ENCODE measurements at places on chromosomes 7 and 10.

GRCh38 chr7:46286356-46286755 lies 365.3 kb upstream of the IGFBP3 start:
- no peak for DNase-seq

DNA sequence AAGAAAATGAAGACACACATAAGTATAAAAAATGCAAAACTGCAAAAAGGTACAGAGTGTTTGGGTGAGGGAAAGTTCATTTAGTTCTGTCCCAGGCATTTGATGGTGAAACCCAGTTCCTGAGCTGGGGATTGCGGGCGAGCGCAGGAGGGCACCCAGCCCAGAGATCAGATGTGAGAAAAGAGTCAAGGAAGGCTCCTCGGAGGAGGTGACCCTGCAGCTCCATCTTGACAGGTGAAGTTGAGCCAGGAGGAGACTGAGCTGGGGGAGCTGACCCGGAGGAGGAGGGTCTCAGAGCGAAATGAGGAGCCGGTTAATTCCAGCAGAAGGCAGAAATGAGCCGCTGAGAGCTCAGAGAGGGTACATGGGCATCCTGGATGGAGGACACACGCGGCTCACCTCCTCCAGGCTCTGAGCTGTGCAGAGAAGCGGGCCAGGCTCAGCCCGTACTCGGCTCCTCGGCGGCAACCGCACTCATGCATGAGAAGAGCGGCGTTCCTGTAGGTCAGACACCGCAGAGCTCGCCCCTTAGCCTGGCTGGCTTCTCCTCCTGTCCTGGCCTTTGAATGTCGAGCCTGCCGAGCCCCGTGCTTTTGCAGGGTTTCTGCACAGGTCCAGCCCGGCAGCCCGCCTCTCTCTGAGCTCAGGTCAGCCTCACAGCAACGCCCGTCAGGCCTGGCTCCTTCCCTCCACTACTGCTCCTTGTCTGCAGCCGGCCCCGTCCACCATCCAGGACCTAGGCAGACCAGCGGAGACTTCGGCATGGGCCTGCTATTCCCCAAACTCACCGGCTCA lies 9.5 kb upstream of the RAMP3 start:
- no peak for DNase-seq

GRCh38 chr7:85185424-85186082 lies 1.3 kb downstream of the SEMA3D start:
- no peak for DNase-seq

- no peak for DNase-seq
These were observed 23.7 kb upstream of the AGR3 start for GRCh38 chr7:16905300-16906044.

DNA sequence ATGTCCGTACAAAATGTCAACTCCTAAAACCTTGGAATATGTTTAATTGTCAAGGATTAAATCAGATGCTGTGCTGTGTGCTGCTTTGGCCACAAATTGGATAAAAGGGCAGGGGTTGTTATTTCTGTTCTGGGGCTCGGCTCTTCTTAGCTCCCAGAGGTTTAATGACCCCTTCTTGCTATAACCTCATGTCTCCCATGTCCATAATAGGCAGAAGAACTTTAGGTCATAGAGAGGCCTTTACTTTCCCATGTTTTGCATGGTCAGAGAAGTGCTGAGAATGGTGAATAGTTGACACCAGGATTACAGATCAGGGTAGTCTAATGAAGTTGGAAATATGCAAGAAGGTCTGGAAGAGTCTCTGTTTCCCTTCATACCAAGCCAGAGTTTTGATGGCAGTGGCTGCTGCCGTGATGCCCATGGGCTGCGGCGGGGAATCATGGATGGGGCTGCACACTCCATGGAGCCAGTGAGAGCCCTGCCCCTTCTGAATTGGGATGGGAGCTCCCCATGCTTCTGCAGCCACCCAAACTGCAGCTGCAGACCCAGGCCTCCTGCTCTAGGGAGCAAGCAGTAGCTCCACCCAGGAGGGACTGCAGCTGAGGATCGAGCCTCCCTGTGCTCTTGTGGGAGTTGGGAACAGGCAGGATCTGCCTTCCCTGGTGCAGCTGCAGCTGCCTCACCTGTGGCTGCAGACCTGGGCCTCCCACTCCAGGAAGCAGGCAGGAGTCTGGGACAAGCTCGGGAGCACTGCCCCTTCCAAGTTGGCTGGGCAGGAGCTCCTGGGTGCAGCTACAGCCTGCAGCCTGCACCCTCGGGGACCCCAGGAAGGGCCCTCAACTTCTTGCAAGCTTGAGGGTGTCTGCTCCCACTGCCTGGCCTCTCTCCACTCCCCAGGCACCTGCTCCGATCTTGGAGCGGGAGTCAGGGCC lies 23.1 kb upstream of the STEAP4 start:
- DNase-seq: no peak

DNA sequence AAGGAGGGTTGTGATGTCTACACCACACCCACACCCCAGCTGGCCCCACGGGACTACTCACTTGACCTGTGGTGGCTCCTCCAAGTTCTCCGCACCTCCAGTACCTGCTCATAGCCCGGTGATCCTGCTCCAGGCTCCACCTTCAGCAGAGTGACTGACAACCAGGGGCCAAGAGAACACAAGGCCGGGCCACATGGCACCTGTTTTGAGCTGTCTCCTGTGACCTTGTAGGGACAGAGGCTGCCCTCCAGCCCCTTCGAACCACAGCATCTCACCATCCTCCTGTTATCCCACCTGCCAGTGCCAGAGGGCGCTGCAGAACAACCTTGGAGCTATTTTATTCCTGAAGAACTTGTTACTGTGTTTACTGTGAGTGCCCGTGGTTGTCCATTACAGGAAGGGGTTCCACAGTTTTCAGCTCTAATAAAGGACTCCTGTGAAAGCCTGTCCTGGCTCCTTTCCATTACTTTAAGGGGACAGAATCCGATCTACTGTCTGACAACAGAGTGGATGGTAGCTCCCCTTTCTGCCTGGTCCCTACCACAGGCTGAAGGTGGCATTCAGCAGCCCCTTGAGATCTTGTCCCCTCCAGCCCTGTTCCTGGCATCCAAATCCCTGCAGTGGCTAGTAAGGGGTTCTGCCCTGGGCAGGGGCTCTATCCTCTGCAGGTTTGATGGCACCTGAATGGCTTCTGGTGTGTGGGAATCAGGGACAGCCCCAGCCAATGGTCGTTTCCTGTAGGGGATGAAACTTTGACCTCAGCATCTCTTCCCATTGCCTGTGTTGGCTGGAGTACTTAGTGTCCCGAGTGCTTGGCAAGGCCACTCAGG lies 50.8 kb downstream of the C10orf120 start:
- no peak for DNase-seq

DNA sequence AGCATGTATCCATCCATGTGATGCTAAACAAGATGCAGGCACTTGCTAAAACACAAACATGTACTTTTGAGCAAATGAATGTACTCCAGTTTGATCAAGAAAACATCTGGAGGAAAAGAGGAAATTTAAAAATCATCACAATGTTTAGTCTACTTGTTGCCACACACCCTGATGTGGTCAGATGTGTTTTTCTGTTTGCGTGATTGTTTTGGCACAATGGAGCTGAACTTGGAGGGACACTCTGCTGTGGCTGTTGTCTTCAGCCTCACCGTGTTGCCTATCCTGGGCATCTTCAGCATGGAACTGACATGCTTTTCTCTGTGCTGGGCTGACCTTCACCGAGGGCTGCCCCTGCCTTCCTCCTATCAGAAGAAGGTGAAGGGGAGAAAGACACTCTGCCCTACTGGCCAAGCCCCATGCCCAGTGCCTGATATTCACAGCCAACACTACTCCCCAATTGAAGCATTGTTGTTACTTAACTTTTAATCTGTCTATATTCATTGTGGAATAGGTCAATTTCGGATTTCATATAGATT lies 268.3 kb upstream of the IGFBP3 start:
- no peak for DNase-seq

DNA sequence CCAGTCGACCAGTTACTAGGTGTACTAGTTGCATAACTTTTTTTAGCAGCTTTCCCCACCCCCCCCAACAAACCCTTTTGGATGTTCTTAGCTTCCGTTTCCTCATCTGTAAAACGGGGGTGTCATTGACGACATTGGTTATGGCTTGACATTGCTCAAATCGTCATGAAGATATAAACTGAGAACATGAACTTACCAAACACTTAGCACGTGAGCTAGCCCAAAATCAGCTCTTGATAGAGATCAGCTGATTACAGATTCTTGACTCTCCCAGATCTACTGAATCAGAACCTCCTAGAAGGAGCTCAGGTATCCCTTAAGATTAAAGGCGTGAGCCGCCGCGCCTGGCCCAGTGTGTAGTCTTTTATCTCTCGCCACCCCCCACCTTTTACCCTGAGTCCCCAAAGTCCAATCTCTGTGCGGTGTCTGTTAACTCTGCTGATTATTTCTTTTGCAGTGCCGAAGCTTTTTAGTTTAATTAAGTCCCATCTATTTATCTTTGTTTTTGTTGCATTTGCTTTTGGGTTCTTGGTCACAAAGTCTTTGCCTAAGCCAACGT lies 1.0 kb upstream of the GNA12 start:
- no peak for DNase-seq

DNA sequence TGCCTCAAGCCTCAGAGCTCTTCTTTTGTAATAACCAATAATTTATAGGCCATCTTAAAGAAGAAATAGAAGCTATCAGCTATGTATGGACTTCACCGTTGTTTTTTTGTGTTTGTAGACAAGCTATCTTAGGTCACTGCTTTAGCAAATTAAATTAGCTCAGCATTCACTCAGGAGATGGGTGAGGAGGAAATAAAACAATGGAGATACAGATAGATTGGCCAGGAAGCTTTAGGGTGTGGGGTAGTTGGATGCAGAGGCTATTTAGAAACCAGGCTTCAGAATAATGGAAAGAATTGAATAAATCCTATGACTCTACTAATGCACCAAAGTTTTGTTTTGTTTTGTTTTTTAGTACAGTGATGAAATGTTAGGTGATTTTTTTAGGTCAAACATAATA lies 66.1 kb downstream of the MDFIC start:
- no peak for DNase-seq

GRCh38 chr10:8428654-8429053 lies 374.2 kb downstream of the GATA3 start:
- no peak for DNase-seq

GRCh38 chr7:79610313-79610712 lies 156.8 kb upstream of the MAGI2 start:
- no peak for DNase-seq

GRCh38 chr7:157694376-157694665 lies 357.5 kb downstream of the DNAJB6 start:
- no peak for DNase-seq

GRCh38 chr7:14899030-14899429 lies 3.5 kb downstream of the DGKB start:
- DNase-seq: no peak

All from stimulated activated CD8-positive, alpha-beta memory T cell treated with anti-CD3 and anti-CD28 coated beads, Interleukin-4, amount 100 ng/mL, for 24 hours (primary cell).